HEK293T (cell line): ENCODE measurements at places on chromosomes 1 and 21.
A peak's percentile ranks its signal among the peaks of the same experiment; 100 is the strongest.

- DNase-seq = peak; percentile 55
These were observed 18.1 kb upstream of the ETS2 start for GRCh38 chr21:38787461-38788274.

- DNase-seq = no peak
These were observed 111.6 kb downstream of the RIPK4 start for GRCh38 chr21:41655259-41655658.

- no peak for DNase-seq
These were observed 1230.1 kb downstream of the PLA2G4A start for GRCh38 chr1:188058801-188059200.

DNA sequence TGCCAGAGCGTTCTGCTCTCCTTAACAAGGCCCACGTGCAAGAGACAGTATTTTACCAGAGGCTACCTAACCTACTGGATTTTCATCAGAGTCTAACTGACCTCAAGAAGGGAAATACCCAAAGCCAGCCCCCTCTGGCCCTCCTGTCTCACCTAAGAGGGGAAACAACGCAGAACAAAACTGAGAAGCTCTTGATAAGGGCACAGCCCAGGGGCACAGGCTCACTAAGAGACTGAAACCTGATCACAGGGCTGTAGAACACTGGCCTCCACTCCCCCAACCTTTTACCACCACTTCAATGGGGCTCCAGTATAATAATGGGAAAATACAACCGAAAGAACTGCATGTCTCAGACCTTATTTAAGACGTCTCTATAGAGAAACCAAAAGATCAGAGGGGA is 449.5 kb upstream of the CAMK1G start:
- DNase-seq = no peak

DNA sequence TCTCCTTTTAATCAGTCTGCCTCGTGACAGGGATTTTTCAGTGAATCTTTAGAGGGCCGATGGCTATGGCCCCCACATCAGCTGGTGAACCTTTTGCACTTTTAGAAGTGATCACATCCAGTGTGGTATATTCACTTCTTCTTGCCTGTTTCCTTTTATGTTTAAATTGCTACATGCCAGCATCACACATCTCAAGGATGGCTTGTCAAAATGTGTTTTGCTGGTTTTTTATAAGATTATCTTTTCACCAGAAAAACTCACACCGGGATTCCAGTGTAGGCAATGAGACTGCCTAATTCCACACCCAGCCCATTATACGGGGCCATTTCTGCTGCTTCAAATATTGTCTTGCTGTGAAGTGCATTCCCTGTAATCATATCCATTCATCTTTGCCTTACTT is 1151.7 kb upstream of the ADGRL4 start:
- DNase-seq = no peak

GRCh38 chr1:40270152-40270834 is 12.3 kb downstream of the ZMPSTE24 start:
- DNase-seq = no peak

DNA sequence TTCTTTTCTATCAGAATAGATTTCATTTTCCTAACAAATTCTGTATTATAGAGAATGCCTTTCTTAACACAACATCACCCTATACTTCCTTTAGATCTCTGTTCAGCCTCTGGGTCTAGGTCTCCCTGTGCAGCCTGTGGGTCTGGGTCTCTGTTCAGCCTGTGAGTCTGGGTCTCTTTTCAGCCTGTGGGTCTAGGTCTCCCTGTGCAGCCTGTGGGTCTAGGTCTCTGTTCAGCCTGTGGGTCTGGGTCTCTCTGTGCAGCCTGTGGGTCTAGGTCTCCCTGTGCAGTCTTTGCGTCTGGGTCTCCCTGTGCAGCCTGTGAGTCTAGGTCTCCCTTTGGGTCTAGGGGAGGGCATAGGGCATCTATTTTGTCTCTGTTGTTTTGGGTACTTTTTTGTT is 59.6 kb upstream of the DIP2A start:
- DNase-seq = no peak

GRCh38 chr21:30710499-30710898 is 8.1 kb downstream of the KRTAP21-3 start:
- no peak for DNase-seq

GRCh38 chr1:215669806-215670491 is 102.8 kb downstream of the KCTD3 start:
- DNase-seq = no peak

DNA sequence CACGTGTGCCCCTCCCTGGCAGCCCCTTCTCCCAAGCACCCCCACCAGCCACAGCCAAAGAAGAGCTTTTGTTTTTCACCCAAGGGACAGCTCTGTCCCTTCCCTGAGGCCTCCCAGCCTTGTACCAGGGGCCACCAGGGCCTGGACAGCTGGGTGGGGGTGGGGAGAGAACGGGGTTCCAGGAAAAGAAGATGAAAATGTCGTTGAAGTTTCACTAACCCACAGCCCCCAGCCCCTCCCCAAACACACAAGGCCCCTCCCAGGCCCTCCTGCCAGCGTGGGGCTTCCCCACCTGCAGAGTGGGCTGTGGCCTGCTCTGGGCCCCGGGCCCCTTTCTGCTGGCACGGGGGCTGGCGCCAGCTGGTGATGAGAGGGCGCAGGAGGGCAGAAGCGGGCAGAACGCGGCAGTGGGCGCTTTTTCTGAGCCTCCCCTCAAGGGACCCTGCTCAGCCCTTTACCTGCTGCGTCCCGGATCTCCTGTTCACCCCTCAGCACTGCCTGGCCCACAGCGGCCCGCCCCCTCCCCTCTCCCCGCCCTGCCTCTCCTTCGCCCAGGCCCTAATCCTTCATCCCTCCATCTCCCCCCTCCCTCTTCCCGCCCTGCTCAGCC is 5.5 kb upstream of the ANKRD65 start:
- peak; percentile 10 for DNase-seq

GRCh38 chr1:228236744-228237143 is 28.9 kb downstream of the OBSCN start:
- peak; percentile 76 for DNase-seq

- DNase-seq = no peak
These were observed 34.9 kb downstream of the RSPH1 start for GRCh38 chr21:42461185-42461520.

DNA sequence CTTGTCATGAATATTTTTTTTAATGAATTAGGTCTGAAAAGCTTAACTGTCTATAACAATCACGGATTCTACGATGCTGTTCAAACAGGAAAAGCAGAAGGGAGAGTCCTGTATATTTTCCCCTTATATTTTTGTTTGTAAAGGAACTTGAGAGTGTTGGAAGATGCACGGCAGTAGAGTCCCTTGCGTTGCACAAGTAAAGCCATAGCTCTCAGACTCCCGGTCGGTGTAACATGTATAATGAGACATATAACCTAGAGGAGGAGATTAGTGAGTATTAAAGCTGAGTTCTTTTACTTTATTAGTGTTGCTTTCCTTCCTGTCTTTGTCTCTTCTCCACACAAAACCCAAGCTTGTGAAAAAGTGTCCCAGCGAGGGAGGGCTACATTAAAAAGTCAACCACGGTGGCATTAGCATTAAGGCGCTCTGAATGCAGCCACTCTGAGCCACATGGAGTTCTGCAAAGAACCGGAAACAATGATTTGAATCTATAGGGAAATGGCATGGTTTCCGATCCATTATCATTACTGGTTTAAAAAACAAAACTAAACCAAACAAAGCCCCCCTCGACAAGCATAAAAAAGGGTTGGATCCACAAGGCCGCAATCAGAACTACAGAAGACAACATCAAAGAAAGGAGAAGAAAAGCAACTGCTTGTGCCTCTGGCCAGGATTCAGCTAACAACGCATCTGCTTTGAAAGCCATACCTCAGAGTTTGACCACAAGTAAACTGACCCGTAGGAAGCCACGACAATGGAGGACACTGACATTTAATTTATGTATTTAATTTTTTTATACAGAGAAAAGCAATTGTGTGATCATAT is 356.8 kb downstream of the LMO4 start:
- no peak for DNase-seq

- DNase-seq = no peak
These were observed 215.8 kb downstream of the TRABD2B start for GRCh38 chr1:47781171-47781959.

DNA sequence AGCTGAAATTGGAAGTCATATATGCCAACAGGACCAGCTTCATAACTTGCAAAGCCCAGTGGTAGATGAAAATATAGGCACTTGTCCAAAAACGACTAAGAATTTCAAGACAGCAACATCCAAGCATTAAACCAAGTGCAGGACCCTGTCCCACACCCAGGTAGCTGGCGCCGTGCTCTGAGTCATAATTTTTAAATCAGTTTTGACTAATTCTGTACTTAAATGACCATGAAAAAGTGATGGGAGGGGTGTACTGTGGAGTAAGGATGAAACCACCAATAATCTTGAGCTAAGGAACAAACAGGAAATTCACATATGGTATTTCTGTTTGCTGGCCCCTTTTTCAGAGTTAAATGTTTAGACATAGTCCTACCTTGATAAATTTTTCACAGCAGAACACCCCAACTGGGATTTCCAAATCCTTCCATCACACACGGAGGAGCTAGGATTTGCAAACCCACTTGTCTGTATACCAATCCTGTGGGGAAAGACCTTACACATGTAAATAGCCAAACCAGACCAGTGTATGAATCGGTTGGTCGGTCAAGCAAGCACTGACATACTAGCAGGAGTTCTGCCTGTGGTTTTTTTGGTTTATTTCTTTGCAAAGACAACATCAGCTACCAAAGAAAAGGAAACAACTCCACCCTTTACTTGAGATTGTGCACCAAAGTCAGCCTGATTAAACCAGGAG is 235.7 kb upstream of the RAB4A start:
- no peak for DNase-seq

- DNase-seq = no peak
These were observed 42.0 kb downstream of the ADSS2 start for GRCh38 chr1:244409701-244410100.

DNA sequence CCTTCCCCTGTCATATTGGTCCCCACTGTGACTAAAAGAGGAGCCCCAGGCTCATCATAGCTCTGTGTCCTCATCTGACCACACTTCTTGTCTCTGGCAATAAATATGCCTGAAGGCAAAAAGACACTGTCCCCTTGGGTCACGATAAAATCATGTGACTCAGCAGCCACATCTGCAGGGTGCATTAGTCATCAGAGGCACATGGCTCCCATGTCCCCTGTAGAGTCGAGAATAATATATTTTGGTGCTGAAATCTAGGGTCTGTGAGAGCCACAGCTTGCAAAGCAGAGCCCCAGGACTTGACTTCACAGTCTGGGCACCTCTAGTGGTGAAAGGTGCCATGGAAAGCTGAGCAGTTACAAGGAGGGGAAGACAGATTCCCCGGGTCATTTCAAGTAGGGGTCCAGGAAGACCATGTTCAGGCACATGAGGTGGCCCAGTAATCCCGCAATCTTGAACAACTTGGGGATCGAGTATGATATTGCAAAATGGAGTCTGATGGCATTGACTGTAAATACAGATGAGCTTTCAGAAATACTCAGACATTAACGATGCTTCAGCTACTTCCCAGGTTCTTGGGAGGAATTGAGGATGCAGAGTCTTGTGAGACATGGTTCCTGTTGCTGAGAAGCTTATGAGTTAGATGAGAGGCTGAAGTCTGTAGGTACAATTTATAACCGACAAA is 68.6 kb downstream of the SLC35F3 start:
- DNase-seq = no peak

DNA sequence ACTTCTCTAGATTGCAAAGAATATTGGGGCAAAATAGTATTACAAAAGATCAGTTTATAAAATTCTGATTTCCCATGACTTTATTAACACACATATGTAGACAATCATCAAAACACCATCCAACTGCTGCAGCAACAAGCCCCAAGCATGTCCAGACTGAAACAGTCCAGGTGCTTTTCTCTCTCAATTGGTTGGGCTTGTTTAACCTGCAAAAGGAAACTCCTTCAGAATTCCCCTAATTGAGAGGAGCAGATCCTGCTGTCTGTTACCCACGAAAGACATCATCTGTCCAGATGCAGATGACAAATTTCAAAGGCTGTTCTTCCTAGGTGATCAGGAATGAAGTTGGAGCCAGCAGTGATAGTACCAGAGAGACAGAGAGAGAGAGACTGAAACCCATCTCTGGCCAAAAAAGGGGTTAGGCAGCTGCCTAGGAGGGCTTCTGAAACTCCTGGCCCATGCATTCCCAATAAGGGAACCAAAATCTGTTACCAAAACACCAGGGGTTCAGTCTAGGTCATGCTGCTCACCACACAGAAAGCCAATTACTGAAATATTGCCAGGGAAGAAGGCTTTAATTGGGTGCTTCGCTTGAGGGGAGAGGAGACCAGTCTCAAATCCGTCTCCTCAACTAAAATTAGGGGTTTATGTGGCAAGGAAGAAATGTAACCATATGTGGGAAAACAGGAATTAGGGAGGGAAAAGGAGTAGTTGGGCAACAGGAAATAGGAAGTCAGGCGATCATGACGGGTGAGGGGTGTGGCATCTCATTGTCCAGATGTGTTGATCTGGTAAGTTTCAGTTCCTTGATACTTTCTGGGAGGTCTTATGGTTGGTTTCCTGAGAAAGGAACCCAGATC is 34.7 kb upstream of the RGL1 start:
- no peak for DNase-seq

GRCh38 chr1:234240680-234241079 is 132.6 kb upstream of the COA6 start:
- DNase-seq = no peak

DNA sequence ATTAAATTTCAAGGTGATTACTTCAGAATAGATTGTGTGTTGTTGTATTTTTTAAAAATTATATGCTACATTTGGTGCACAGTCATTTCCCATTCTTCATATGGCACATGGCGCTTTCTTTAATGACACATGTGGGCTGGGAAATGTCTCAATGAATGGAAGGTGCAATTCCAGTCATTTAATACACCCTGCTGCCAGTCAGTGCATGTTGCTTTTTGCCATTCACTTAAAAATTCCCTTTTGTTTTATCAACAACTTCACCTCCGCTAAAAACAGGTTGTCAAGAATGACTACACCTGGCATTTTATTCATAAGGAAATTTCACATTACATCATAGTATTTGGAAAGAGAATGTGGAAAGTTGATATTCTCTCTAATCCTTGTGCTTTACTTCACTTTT is 716.4 kb upstream of the ADAMTS5 start:
- DNase-seq = no peak

- DNase-seq = no peak
These were observed 65.0 kb downstream of the WDR64 start for GRCh38 chr1:241716915-241717656.
